ENCODE measurements at places on chromosomes 7 and 10.

DNA sequence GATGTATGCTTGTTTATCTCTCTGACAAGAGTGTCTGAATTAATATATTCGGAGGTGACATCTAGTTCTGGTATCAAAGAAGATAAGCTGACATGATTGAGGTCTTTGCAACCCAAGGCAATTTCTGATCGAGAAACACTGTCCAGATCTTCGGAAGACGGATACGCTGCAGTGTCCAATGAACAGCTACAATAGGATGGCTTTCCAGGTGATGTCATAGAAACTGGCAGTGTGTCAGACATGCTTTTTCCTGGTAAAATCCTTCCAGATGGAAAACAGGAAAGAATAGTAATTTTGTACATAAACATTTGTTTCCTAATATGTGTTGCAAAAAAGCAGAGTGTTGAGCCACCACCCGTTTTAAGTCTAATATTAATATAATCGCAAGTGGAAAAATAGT, 33.4 kb downstream of the VWDE start:
- DNase-seq: no peak

GRCh38 chr7:76065016-76065612, 17.2 kb downstream of the MDH2 start:
- DNase-seq: no peak

GRCh38 chr10:28879875-28880682, 202.8 kb downstream of the BAMBI start:
- no peak for DNase-seq

DNA sequence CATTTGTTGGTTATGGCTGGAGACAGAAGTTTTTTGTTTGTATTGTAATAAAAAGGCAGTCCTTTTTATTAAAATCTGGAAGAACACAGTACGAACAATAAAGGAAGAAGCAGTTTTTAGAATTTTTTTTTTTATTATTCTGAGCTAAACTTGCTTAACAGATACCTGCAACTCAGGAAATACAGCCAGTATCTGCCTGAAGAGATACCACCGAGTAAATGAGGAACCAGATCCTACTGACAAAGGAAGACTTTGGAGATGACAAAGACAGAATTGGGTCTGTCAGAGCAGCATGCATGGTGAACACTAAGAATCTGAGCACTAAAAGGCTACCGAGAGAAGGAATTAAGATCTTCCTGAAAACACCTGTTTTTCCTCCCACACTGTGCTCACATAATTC, 1335.9 kb upstream of the SORCS1 start:
- no peak for DNase-seq

DNA sequence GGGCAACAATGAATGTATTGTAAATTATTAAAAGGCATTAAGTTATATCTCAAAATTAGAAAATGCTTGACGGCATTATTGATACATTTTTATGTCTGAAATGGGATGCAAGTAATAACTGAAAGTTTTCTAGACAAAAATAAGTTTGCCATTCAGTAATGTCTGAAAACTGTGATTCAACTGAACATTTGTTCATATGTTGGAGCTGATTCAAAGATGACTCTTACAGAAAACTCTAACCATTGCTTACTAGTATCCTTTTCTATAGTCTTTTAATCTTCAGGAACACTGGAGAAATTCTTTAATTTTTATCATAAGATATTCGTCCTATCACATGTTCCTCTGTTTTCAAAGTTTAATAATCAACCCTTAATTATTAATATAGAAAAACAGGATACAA, 71.1 kb upstream of the TFEC start:
- no peak for DNase-seq

- DNase-seq: no peak
Observed at GRCh38 chr10:123552760-123553554, 113.2 kb upstream of the GPR26 start.

GRCh38 chr7:17530244-17530643, 231.8 kb downstream of the AHR start:
- DNase-seq: no peak

GRCh38 chr7:41755096-41755495, 52.2 kb upstream of the INHBA start:
- DNase-seq: no peak

DNA sequence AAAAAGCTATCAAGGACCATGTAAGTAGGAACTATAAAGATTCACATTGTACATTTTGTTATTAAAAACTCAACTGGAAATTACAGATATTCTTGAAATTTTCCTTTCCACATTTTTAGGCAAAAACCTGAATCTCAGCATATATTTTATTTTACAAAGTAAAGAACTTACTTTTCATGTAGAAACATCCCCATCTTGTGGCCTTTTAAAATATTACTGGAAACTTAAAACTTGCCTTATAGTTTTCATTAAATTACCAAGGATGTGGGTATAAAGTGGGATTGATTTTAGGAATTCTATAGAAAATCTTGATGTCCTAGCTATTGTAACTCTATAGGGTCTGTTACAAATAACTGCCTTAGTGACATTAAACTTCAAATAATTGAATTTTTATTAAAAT, 10.6 kb downstream of the DBF4 start:
- DNase-seq: no peak

DNA sequence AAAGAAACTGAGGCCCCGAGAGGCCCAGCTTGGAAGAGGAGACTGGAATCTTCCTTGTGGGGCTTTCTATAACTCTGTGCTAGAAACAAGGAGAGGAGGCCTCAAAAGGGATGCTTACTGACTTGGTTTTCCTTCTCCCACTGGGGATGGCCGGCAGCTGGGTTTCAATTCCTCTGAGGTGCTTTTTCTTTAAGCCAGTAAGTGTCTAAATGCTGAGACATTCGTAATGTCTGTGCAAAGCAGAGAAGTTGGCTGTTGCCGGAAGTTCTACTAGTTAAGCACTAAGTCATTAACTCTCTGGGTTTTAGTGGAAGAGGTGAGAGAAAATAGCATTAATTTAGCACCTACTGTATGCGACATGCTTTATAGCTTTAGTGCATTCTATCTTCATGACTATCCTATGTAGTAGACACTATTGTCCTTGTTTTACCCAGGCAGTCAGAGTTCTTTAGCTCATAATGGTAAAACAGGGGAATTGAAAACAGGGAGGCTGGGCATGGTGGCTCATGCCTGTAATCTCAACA, 135.2 kb downstream of the RGS10 start:
- DNase-seq: no peak

GRCh38 chr10:92430103-92430502, 139.1 kb downstream of the MARCHF5 start:
- DNase-seq: no peak

DNA sequence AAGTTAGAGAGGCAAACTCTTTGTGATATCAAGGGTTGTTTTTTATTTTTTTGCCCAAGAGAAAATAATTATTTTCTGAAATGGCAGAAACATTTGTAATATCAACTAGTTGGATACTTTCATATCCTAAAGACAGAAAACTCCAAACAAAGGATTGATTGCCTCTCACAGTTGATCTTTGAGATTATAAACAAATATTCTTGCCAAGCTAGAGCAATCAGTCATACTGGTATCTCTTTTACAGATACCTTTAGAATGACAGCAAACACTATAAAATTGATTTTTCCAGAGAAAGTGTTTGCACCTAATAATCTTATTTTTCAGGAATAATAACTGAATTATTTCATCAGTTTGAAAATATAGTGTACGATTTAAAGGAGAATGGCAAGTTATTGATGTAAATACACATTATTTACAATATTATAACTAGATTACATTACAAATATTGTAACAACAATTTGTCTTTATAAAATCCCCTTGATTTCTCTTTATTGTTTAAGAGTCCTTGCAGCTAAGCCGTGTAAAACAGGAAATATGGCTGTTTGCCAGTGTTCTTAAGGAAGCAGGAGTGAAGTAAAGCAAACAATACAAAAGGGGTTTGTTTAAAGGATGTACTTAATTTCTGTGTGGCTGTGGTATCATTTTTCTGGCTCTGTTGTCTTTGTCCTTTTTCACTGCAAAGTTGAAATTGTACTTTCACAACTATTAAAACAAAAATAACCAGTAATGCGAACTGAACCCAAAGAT, 58.4 kb downstream of the MAPK8 start:
- DNase-seq: peak; percentile 53
